ENCODE measurements at places on chromosomes 11 and 22.

- no peak overlapping the region for H3K27ac ChIP-seq
- DNase-seq: peak; percentile 44
- H3K27me3 ChIP-seq: no peaks in the 10 kb centered on the region
Observed at GRCh38 chr11:47980907-47981621, 705 bp downstream of the PTPRJ start.

- no peaks in the 10 kb centered on the region for H3K4me1 ChIP-seq
- DNase-seq: no peak
- H3K36me3 ChIP-seq: no peaks in the 10 kb centered on the region
- no peak overlapping the region for H3K4me3 ChIP-seq
- H3K27ac ChIP-seq: no peak overlapping the region
Observed at GRCh38 chr11:106482917-106483785, 405.7 kb downstream of the AASDHPPT start.

- no peak for DNase-seq
- H3K27ac ChIP-seq: no peak overlapping the region
- no peaks in the 10 kb centered on the region for H3K4me1 ChIP-seq
- peaks cover 8% of the 10 kb centered on the region for H3K36me3 ChIP-seq
- H3K27me3 ChIP-seq: peaks cover 9% of the 10 kb centered on the region
- H3K4me3 ChIP-seq: no peak overlapping the region
Observed at GRCh38 chr11:43861141-43861540, 19.5 kb upstream of the ALKBH3 start.

- no peaks in the 10 kb centered on the region for H3K27me3 ChIP-seq
- peaks cover 20% of the 10 kb centered on the region for H3K36me3 ChIP-seq
- no peak for DNase-seq
Observed at GRCh38 chr11:7522121-7522520, 8.3 kb downstream of the PPFIBP2 start.

- peaks cover 9% of the 10 kb centered on the region for H3K27me3 ChIP-seq
- no peak overlapping the region for H3K27ac ChIP-seq
- H3K4me3 ChIP-seq: no peak overlapping the region
- H3K4me1 ChIP-seq: no peaks in the 10 kb centered on the region
Observed at GRCh38 chr11:11731311-11732083, 109.7 kb upstream of the GALNT18 start.

- H3K4me3 ChIP-seq: no peak overlapping the region
- no peaks in the 10 kb centered on the region for H3K36me3 ChIP-seq
- H3K4me1 ChIP-seq: no peaks in the 10 kb centered on the region
- DNase-seq: no peak
- peaks cover 7% of the 10 kb centered on the region for H3K27me3 ChIP-seq
Observed at GRCh38 chr11:94224078-94224477, 80.3 kb upstream of the IZUMO1R start.

GRCh38 chr11:19955660-19956059 is 204.6 kb downstream of the DBX1 start:
- peaks cover 14% of the 10 kb centered on the region for H3K4me1 ChIP-seq
- H3K36me3 ChIP-seq: no peaks in the 10 kb centered on the region
- H3K27me3 ChIP-seq: peaks cover 14% of the 10 kb centered on the region
- no peak for DNase-seq
- H3K27ac ChIP-seq: no peak overlapping the region
- no peak overlapping the region for H3K4me3 ChIP-seq

GRCh38 chr11:134759274-134759673 is 347.2 kb upstream of the B3GAT1 start:
- H3K36me3 ChIP-seq: no peaks in the 10 kb centered on the region
- no peaks in the 10 kb centered on the region for H3K4me1 ChIP-seq
- peaks cover 4% of the 10 kb centered on the region for H3K27me3 ChIP-seq
- DNase-seq: no peak

GRCh38 chr22:46563381-46564083 is 26.1 kb upstream of the CELSR1 start:
- DNase-seq: peak; percentile 75
- peaks cover 4% of the 10 kb centered on the region for H3K4me1 ChIP-seq
- no peak overlapping the region for H3K27ac ChIP-seq
- no peaks in the 10 kb centered on the region for H3K27me3 ChIP-seq
- H3K36me3 ChIP-seq: no peaks in the 10 kb centered on the region

GRCh38 chr22:21780259-21780658 is 44.7 kb upstream of the YPEL1 start:
- DNase-seq: no peak
- peak overlapping the region; percentile 43 for H3K27ac ChIP-seq
- H3K27me3 ChIP-seq: no peaks in the 10 kb centered on the region
- H3K36me3 ChIP-seq: peaks cover 15% of the 10 kb centered on the region

GRCh38 chr11:77130763-77131513 is 2.9 kb downstream of the MYO7A start:
- H3K27ac ChIP-seq: no peak overlapping the region
- no peak overlapping the region for H3K4me3 ChIP-seq
- peaks cover 7% of the 10 kb centered on the region for H3K4me1 ChIP-seq
- H3K27me3 ChIP-seq: peaks cover 7% of the 10 kb centered on the region
- H3K36me3 ChIP-seq: no peaks in the 10 kb centered on the region
- DNase-seq: no peak

- H3K4me3 ChIP-seq: no peak overlapping the region
- no peaks in the 10 kb centered on the region for H3K36me3 ChIP-seq
- DNase-seq: no peak
- no peaks in the 10 kb centered on the region for H3K27me3 ChIP-seq
Observed at GRCh38 chr11:104003491-104003890, 32.9 kb upstream of the DDI1 start.

GRCh38 chr11:116261606-116262005 is 511.2 kb downstream of the BUD13 start:
- H3K4me3 ChIP-seq: no peak overlapping the region
- no peak overlapping the region for H3K27ac ChIP-seq

- DNase-seq: no peak
- no peaks in the 10 kb centered on the region for H3K4me1 ChIP-seq
- no peaks in the 10 kb centered on the region for H3K27me3 ChIP-seq
- peaks cover 44% of the 10 kb centered on the region for H3K36me3 ChIP-seq
- no peak overlapping the region for H3K27ac ChIP-seq
Observed at GRCh38 chr11:46743693-46744339, 24.8 kb downstream of the F2 start.

- no peak for DNase-seq
- H3K4me3 ChIP-seq: no peak overlapping the region
- H3K27me3 ChIP-seq: no peaks in the 10 kb centered on the region
- H3K36me3 ChIP-seq: no peaks in the 10 kb centered on the region
- no peaks in the 10 kb centered on the region for H3K4me1 ChIP-seq
Observed at GRCh38 chr11:26837154-26837553, 115.3 kb upstream of the SLC5A12 start.

DNA sequence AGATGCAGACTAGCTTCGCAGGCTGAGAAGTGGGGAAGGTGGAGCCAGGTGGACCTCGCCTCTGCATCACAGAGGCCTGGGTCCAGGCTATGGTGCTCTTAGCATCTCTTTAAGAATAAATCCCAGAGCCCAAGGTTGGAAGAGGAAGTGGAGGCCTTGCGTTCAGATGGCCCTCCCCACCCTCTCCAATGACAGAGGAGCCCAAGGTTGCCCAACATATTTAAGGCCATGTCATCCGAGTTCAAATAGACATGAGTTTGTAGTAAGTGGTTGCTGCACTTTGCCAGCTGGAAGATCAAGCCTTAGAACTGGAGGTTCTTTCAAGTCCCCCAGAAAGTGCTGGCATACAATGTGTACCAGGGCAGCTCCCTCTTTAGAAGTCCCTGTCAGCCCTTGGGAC is 47.1 kb upstream of the HORMAD2 start:
- H3K4me1 ChIP-seq: no peaks in the 10 kb centered on the region
- no peaks in the 10 kb centered on the region for H3K36me3 ChIP-seq

DNA sequence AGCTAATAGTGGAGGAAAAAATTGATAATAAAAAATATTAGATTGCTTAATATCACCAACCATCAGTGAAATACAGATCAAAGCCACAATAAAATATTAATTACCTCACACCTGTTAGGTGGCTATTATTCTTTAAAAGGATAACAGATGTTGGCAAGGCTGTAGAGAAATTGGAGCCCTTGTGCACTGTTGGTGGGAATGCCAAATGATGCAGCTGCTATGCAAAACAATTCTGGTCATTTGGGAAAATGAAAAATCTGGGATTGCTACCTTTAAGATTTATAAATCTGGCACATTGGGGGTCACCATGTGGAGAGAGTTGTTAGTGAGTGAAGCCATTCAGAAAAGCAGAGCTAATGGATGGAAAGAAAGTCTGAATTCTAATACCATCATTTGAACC is 143.4 kb downstream of the FCHSD2 start:
- DNase-seq: no peak
- no peak overlapping the region for H3K4me3 ChIP-seq
- no peak overlapping the region for H3K27ac ChIP-seq
- H3K36me3 ChIP-seq: peaks cover 5% of the 10 kb centered on the region
- H3K27me3 ChIP-seq: no peaks in the 10 kb centered on the region

GRCh38 chr11:87976009-87976408 is 199.2 kb downstream of the RAB38 start:
- H3K27me3 ChIP-seq: no peaks in the 10 kb centered on the region
- H3K27ac ChIP-seq: no peak overlapping the region
- no peaks in the 10 kb centered on the region for H3K36me3 ChIP-seq
- DNase-seq: no peak

GRCh38 chr11:75323609-75324008 is 27.9 kb downstream of the ARRB1 start:
- H3K4me1 ChIP-seq: peaks cover 46% of the 10 kb centered on the region
- H3K4me3 ChIP-seq: no peak overlapping the region

GRCh38 chr11:31656051-31656450 is 146.5 kb downstream of the ELP4 start:
- no peaks in the 10 kb centered on the region for H3K27me3 ChIP-seq
- no peak for DNase-seq
- peaks cover 6% of the 10 kb centered on the region for H3K36me3 ChIP-seq
- H3K27ac ChIP-seq: no peak overlapping the region

GRCh38 chr11:128042290-128042751 is 545.0 kb downstream of the ETS1 start:
- no peak for DNase-seq
- H3K27ac ChIP-seq: peak overlapping the region; percentile 9
- H3K27me3 ChIP-seq: no peaks in the 10 kb centered on the region

DNA sequence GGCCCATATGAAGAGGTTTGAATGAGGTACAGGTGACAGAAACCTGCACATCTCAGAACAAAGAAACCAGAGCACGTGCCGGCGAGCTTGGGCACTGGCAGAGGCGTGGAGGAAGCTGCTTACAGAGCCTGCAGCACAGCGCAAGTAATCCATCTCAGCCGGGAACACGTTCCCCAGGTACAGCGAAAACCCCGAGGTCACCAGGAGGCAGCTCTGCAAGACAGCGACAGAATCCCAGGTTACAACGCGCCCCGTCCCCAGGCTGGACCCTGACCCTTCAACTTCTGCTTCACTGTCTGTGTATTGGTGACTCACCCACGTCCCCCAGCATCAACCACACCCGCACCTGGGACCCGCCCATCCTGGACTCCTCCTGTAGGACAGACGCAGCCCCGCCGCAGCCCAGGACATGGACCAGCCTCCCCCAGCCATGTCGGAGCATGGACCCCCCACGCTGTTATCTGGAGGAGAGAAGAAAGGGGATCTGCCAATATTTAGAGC is 2.2 kb downstream of the MLC1 start:
- no peak overlapping the region for H3K4me3 ChIP-seq
- no peak for DNase-seq
- H3K27me3 ChIP-seq: peaks cover 9% of the 10 kb centered on the region

GRCh38 chr11:67254798-67255197 is 11.5 kb upstream of the GRK2 start:
- peak overlapping the region; percentile 66 for H3K27ac ChIP-seq
- peaks cover 37% of the 10 kb centered on the region for H3K36me3 ChIP-seq
- peaks cover 26% of the 10 kb centered on the region for H3K4me1 ChIP-seq
- no peak overlapping the region for H3K4me3 ChIP-seq

- no peak for DNase-seq
Observed at GRCh38 chr22:25628494-25628893, 64.0 kb downstream of the GRK3 start.

GRCh38 chr22:37095113-37095512 is 14.4 kb downstream of the TMPRSS6 start:
- no peak overlapping the region for H3K27ac ChIP-seq
- peaks cover 24% of the 10 kb centered on the region for H3K4me1 ChIP-seq
- no peaks in the 10 kb centered on the region for H3K27me3 ChIP-seq
- H3K4me3 ChIP-seq: no peak overlapping the region
- no peaks in the 10 kb centered on the region for H3K36me3 ChIP-seq
- peak; percentile 63 for DNase-seq

DNA sequence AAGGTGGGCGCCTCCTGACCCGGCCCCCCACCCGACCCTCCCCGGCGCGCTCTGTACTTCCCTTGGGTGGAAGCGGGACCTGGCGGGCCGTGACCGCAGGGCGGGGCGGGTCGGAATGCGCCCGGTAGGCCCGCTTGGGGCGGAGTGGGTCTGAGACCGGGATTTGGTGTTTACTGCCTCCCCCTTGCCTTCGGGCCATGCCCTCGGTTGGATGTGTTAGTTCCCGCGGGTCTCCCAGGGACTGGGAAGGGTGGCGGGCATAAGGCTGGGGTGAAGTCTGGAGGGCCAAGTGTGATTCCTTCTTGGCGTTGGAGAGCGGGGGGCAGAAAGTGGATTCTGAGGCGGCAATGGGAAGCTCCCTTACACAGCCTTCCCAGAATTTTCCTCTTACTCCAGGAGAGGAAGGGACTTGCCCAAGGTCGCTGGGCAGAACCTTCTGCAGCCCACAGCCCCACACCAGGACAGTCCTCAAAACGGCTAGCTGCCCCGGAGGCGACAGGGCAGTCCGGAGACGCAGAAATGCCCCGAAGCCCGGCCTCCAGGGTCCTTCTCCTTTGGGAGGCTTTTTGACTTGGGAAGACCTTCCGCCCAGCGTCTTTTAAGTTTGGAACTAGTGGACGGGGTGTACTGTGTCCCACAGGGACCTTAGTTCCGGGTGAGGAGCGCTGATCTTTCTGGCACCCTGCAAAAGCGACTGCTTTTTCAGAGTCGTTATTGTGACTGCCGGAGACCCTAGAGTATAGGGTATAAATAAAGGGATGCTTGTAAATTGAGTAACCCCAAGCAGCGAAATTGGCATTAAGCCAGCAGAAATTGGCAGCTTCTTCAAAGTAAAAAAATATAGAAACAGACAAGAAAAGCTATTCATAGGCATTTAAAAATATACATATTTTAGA is 647 bp downstream of the SWAP70 start:
- H3K27ac ChIP-seq: no peak overlapping the region
- peaks cover 14% of the 10 kb centered on the region for H3K36me3 ChIP-seq
- peaks cover 29% of the 10 kb centered on the region for H3K27me3 ChIP-seq

GRCh38 chr11:118804094-118804493 is 13.1 kb upstream of the DDX6 start:
- H3K27ac ChIP-seq: no peak overlapping the region
- no peaks in the 10 kb centered on the region for H3K27me3 ChIP-seq
- no peaks in the 10 kb centered on the region for H3K36me3 ChIP-seq
- DNase-seq: no peak

DNA sequence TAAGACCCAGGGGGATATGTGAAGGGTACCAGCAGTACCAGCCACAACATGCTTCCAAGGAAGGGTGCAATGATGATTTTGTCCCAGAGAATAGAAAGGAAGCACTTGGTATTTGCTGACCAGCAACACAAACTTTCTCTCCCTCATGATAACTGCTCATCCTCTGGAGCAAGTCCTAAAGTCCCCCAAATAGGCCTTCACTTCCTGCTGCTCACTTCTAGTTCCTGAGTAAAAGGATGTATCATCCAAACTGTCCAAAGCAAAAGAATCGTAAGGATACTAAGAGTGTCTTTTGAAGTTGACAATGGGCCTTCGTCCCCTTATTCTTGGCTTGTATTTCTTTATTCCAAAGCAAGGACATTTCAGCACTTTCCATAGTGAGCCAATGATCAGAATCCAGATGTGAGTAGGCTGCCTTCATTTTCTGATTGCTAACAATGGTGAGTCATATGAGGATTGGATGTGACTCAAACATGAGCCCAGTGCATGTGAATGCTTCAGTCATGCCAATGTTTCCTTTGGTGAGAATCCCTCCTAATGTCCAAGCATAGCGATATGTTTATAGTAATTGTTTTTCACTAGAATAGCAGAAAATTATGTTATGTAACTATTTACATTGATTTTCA is 243.4 kb upstream of the POU2AF2 start:
- H3K27ac ChIP-seq: no peak overlapping the region
- peaks cover 10% of the 10 kb centered on the region for H3K27me3 ChIP-seq
- H3K4me1 ChIP-seq: no peaks in the 10 kb centered on the region
- H3K4me3 ChIP-seq: no peak overlapping the region
- H3K36me3 ChIP-seq: no peaks in the 10 kb centered on the region
